ENCODE measurements at places on chromosomes 1 and 21. TPM values are rescaled to one million over a fixed set of nuclear protein-coding genes. Genes with fewer than 3 reads are reported as not detected.

GRCh38 chr1:97820470-97821188, 100.2 kb downstream of the DPYD start:
- no peak overlapping the region for H3K4me3 ChIP-seq
- no peaks in the 10 kb centered on the region for H3K36me3 ChIP-seq
- no peak for DNase-seq

- no peak overlapping the region for H3K27ac ChIP-seq
- no peaks in the 10 kb centered on the region for H3K36me3 ChIP-seq
- no peak overlapping the region for H3K4me3 ChIP-seq
- no peak for DNase-seq
Observed at GRCh38 chr1:216193839-216194443, 229.3 kb downstream of the USH2A start.

GRCh38 chr1:89624715-89625323, 8.1 kb upstream of the LRRC8C start:
- no peak for DNase-seq
- H3K36me3 ChIP-seq: no peaks in the 10 kb centered on the region
- no peak overlapping the region for H3K27ac ChIP-seq
- H3K27me3 ChIP-seq: no peaks in the 10 kb centered on the region
- peaks cover 4% of the 10 kb centered on the region for H3K4me1 ChIP-seq
- no peak overlapping the region for H3K4me3 ChIP-seq

IL23R gene
- not detected for total RNA-seq

Measured in ovary (tissue), 10 donors.